Non-pigmented ciliary epithelial cell (primary cell): ENCODE measurements at places on chromosomes 4 and X.
A peak's percentile ranks its signal among the peaks of the same experiment; 100 is the strongest.

DNA sequence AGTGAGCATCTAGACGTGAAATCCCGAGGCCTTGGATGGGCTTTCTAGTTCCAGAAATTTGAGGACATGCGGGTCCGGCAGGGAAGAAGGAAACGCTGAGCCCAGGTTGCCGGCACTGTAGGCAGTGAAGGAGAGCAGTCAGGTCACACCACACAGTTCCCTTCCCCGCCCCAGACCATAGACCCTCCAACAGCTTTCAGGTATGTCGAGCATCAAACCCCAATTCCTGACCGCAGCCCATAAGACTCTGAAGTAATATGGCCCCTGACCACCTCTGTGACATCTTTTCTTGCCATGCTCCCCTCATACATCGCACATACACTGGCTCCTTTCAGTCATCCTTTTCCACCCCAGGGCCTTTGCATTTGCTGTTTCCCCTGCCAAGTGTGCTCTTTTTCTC, 23.0 kb downstream of the RTL5 start:
- DNase-seq, result no peak

- DNase-seq, result no peak
Observed at GRCh38 chr4:88821522-88821921, 123.9 kb upstream of the NAP1L5 start.

- no peak for DNase-seq
Observed at GRCh38 chr4:13302876-13303275, 181.3 kb downstream of the RAB28 start.

- peak; percentile 94 for DNase-seq
Observed at GRCh38 chr4:157014621-157015591, 43.3 kb upstream of the PDGFC start.

DNA sequence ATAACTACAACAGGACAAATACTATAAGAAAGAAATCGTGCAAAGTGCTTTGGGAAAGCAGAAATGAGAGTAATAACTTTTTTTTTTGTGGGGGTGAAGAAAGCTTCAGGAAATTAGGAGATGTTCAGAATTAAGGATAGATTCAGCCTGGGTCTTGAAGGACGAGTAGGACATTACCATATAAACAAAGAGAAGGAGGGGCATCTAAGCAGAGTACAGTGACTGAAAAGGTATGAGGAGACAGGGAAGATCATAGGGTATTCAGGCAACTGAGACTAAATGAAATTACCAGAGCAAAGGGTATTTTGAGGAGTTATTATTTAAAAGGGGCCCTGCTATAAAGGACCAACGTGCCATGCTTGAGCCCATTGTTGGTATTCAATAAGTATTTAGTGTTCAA, 3.1 kb upstream of the STAP1 start:
- no peak for DNase-seq
